ENCODE measurements at places on chromosomes 16 and 17. TPM values are rescaled to one million over a fixed set of nuclear protein-coding genes. Genes with fewer than 3 reads are reported as not detected.

Gene LRRC46
- 0.19 TPM for total RNA-seq

DNA sequence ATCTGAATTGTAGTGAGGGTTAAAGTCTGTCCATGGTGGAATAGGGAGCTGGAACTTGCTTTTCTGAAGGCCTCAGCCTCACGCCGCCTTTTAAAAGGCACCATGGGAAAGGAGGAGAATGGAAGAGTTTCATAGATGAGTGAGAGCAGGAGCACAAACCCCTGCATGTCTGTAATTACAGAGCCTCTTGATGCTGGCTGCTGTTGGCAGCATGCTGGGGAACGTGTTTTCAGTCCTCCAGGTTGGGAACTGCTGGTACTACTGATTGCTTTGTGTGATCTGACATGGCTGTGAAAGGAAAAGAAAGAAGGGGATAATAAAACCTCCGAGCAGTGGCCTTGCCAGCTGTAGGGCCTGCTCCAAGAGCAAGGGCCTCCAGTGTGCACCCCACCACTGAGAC lies 16.8 kb upstream of the DYNLL2 start:
- no peak for DNase-seq

DNA sequence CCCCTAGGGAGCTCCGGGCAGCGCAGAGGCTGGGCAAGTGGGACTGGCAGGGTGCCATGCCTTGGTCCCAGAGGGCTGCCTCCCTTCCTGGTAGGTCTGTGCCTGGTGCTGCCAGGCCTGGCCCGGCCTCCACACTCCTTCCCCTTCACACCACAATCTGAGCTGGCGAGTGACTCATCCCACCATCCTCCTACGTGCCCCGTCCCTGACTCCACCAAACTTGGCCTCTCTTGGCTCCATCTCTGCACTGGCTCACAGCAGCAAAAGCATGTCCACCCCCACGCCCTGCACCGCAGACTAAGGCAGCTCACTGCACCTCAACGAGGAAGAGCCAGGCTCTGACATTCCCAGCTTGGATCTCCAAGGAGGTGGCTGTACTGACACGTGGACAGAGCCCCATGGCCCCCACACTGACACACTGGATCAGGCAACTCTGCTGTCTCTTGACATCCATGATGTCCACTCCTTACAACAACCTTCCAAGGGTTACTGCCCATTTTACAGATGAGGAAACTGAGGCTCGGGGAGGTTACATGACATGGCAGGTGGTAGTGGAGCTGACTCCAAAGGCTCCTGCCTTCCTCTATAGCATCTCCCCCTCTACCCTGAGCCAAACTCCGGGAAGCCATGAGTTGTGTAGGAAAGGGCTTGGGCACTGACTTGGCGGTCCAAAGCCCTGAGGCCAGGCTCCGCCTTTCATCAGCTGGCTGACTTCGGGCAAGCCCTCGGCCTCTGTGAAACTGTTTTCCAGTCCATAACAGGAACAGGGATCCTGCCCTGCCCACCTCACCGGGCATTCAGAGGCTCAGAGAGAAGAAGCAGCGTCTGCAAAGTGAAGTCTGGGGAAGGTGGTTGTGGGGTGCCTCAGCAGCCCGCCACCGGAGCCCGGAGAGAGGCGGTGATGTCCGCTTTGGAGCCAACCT lies 20.1 kb upstream of the KRT19 start:
- DNase-seq, result peak; percentile 56

DNA sequence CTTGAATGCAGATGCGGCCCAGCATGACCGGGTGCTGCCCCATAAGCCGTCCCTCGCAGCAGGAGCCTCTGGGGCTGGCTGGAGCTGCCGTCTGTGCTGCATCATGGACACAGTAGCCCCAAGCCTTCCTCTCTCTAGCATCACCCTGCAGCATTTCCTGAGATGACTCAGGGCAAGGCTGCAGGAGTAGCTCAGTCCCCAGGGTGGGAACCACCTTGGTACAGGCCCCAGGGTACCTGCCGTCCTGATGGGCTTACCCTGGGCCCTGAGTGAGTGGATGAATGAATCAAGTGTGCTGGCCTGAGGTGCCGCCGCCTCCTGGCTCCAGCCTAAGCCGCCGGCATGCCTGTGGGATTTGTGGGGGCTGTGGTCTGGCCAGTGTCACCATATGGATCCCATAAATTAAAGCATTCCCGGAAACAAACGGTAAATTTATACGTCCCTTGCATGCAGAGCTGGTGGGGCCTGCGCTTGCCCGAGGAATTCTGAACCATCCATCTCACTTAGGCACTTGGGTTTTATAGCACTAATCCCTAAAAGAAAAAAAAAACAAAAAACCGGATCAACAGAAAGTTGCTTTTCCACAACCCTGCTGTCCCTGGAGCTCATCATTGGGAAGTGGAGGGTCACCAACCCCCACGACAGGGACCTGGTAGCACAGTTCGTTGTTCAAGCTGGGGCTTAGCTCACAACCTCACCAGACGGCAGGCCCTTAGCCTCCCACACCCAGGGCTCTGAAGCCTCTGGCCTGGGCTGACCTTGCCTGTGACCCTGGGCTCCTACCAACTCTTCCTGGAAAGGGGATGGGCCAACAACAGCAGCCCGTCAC lies 242.6 kb upstream of the CIBAR2 start:
- no peak for DNase-seq

- DNase-seq, result no peak
These were observed 6.5 kb downstream of the KATNIP start for GRCh38 chr16:27556471-27556870.
